ENCODE measurements at places on chromosomes 2 and 18. TPM values are rescaled to one million over a fixed set of nuclear protein-coding genes. Genes with fewer than 3 reads are reported as not detected.

The TTR gene
- total RNA-seq: not detected

The GPAT2 gene
- 5.9 TPM for total RNA-seq

The LAPTM4A gene
- 264 TPM for total RNA-seq

The DSC2 gene
- 72.9 TPM for total RNA-seq

The KCNG2 gene
- 0.66 TPM for total RNA-seq

The ZNF385B gene
- total RNA-seq: 8.8 TPM

The RANBP2 gene
- 78.1 TPM for total RNA-seq

The ZSWIM2 gene
- total RNA-seq: 0.32 TPM

The ITGA4 gene
- total RNA-seq: 6.7 TPM

The CLEC4F gene
- not detected for total RNA-seq

The L3MBTL4 gene
- total RNA-seq: 7.8 TPM

The SLC4A3 gene
- 2.1 TPM for total RNA-seq

The GREB1 gene
- 83.6 TPM for total RNA-seq

The CRYBA2 gene
- total RNA-seq: not detected

The PECR gene
- total RNA-seq: 6.3 TPM

The SERPINB3 gene
- total RNA-seq: not detected

The KCNS3 gene
- total RNA-seq: 16.0 TPM

The MROH2A gene
- not detected for total RNA-seq

The CTNNA2 gene
- total RNA-seq: not detected

The FAM237A gene
- total RNA-seq: not detected
